ENCODE measurements at places on chromosomes 16 and 17. TPM values are rescaled to one million over a fixed set of nuclear protein-coding genes. Genes with fewer than 3 reads are reported as not detected.

DNA sequence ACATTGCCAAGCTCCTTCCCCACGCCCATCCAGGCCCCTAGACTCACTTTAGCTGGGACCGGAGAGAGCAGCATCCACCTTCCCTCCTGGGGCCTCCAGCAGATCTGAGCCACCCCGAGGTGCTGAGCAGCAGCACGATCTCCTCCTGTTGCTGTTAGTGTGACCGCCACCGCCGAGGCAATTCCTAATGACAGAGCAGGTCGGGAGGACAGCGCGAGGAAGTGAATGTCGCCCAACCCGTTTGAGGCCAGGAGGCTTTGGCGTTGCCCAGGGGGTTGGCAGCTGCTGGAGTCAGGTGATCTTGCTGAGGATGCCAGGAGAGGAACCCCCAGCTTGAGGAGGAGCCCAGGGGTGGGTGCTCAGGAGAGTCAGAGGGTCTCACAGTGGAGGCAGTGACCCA, at the start of gene RNF222:
Gene RNF222, minus strand, starts transcription at position 192 of the 400 bp plus-strand sequence. CDS start 4,366 bp downstream, outside the sequence.
- no peak for DNase-seq

DNA sequence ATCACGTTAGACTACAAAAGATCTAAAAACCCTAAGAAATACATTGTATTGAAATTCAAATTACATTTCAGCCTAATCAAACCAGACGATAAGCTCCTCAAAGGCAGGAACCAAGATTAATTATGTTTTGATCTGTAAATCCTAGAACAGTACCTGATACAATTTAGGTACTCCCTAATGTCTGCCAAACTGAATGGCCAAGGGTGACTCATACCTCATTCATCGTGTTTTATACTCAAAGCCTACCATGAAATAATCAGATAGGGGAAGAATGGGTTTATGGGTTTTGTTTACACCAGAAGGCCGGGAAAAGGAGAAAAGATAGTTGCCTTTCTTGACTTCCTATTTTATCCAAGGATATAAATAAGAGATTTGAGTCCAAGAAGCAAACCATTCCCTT, 19.3 kb downstream of the MMD start:
- DNase-seq, result no peak

Gene DECR2
- total RNA-seq, result 5.1 TPM

GRCh38 chr17:50903604-50904517, 37.7 kb upstream of the TOB1 start:
- peak; percentile 64 for DNase-seq

DNA sequence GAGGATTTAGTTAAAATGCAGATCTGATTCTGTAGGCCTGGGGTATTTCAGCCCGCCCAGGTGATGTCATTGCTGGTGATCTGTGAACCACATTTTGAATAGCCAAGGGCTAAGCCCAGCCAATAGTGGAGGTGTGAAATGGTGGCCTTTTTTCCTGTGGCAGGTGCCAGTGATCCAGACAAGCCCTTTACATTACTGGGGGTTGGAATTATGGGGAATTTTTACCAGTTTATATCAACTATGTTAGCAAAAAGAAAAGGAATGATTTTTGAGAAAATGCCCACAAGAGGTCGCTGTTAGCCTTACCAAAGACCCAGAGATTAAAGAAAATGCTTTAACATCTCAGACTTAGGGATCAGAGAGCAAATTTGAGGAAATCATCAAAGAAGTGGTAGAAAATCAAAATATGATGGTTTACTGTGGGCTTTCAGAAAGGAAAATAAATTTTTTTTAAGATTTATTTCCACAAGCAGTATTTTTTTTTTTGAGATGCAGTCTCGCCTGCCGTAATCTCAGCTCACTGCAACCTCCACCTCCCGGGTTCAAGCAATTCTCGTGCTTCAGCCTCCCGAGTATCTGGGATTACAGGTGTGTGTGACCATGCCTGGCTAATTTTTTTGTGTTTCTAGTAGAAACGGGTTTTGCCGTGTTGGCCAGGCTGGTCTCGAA, 3.9 kb downstream of the VPS35L start:
- DNase-seq, result peak; percentile 52

Gene RMI2
- 1.8 TPM for total RNA-seq

Gene NPIPA3
- 2.5 TPM for total RNA-seq

- no peak for DNase-seq
These were observed 5.6 kb downstream of the CIAO3 start for GRCh38 chr16:734981-735881.

GRCh38 chr17:47821424-47822391, at the start of gene OSBPL7:
OSBPL7 (minus strand) TSS chr17:47821794; CDS start chr17:47820278, 1,516 bp downstream.
- peak; percentile 88 for DNase-seq

DNA sequence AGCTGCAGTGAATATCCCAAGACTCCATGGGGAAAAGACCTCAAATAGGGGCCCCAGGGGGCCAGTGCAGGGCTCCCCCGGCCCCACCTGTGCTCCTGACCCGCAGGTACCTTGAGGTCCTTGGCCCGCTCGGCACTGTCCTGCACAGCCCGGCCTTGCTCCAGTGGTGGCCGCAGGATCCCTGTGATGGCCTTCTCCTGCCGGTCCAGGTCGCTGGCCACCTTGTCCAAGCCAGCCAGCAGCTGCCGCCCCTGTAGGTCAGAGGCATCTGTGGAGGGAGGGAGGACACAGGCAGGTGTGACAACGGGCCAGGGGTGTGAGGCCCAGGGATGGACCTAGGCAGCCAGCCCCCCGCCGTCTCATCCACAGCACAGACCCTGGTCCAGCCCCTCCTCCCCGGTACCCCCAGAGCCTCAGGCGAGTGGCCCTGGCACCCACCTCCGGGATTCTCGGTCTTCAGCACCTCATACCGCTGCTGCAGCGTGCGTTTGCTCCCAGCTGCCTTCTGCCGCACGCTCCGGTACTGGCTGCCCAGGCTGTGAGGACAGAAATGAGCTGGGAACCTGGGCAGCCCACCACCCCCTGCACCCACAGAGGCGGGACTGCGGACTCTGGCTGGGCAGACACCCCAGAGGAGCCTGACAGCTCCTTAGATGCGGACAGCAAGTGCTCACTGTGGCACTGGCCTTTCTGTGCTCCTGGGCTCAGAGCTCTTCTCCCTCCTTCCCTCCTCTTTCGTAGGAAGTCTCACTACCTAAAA, 43.7 kb downstream of the PPL start:
- no peak for DNase-seq

Gene RAD51D
- 21.5 TPM for total RNA-seq

Gene KSR1
- 33.2 TPM for total RNA-seq

Gene LPO
- total RNA-seq, result not detected

- DNase-seq, result no peak
These were observed 443.0 kb upstream of the CCL2 start for GRCh38 chr17:33811984-33812577.

DNA sequence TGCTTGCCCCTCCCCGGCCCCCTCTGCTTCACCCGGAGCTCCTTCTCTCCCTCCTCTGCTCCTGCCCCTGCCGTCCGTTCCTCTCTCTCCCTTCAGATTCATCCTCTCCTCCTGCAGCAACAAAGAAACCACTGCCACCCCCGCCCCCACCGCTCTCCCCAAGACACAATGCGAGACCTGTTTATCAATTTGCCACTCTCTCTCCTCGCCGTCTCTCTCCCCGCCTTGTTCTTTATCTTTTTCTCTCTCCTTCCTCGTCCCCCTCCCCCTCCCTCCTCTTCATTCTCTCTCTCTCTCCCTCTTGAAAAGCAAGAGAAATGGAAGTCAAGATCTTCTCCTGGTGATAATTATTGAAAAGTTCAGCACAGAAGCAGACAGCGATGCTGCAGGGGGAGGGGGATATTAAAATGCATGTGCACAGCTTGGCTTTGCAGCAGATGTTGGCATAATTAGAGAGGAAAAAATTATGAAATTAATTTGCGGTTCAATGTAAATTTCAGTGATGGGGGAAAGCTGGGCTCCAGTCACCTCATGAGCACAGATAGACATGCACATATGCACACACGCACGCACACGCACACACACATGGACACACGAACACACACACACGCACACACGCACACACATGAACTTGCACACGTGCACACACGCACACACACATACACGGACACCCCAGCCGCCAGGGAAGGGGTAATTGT, 58.1 kb upstream of the CBFA2T3 start:
- DNase-seq, result no peak

DNA sequence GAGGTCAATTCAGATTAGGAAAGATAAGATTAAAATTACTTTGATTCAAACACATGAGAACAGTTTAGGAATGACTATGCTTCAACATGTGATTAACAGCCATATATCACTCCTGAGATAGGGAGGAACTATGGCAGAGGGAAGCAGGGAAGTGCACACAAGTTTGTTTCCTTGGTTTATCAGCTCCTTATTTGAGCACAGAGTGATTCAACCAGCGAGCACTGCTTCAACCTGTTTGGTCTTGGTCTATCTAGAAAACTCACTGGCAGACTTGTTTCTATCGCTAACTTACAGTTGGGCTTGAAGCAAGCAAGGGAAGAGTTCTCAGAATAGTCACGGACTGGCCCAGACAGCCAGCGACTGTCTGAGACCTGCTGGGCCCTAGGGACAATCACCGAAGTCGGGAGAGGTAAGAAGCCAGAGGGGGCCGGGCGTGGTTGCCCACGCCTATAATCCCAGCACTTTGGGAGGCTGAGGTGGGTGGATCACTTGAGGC, 23.5 kb downstream of the TUBG1 start:
- no peak for DNase-seq

DNA sequence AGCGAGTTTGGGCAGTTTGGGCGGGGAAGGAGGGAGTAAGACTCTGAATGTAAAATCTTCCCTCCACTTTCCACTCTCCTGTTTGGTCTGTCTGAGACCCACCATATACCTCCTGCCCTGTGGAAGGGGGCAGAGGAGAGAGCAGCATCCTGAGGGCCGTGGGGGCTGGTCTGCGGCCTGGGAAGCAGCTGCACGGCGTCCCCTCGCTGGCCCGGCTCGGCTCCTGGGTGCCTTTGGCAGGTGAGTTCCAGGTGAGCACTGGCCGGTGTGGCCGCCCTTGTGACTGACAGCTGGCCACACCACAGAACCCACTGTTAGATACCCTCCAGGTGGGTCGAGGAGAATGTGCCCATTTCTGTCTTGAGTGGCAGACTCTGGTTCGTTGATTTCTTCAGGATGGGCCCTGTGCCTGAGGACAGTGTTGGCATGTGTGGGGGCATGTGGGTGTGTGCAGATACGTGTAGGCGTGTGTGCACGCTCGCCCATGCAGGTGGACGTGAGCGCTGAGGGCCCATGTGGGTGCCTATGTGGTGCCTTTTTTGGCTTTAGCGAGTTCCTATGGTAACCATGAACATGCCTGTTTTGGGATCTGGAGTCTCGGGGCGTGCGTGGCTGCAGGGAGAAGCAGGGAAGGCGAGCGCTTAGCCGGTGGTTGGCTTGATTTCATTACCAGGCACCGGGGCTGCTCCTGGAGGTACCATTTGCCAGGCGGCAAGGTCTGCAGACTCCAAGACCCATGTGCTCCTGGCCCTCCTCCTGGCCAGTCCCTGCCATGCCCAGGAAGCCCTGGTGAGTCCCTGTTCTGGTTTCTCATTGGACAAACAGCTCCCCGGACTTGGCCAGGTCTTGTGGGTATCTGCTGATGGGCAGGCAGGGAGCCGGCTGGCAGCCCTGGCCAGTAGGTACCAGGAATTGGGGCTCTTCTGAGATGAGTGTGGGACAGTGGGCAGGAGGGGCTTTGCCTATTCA, 12.4 kb downstream of the RAP1GAP2 start:
- DNase-seq, result no peak

GRCh38 chr17:41925991-41926590, 4.3 kb upstream of the ODAD4 start:
- no peak for DNase-seq

Gene HEATR9
- 2.6 TPM for total RNA-seq

DNA sequence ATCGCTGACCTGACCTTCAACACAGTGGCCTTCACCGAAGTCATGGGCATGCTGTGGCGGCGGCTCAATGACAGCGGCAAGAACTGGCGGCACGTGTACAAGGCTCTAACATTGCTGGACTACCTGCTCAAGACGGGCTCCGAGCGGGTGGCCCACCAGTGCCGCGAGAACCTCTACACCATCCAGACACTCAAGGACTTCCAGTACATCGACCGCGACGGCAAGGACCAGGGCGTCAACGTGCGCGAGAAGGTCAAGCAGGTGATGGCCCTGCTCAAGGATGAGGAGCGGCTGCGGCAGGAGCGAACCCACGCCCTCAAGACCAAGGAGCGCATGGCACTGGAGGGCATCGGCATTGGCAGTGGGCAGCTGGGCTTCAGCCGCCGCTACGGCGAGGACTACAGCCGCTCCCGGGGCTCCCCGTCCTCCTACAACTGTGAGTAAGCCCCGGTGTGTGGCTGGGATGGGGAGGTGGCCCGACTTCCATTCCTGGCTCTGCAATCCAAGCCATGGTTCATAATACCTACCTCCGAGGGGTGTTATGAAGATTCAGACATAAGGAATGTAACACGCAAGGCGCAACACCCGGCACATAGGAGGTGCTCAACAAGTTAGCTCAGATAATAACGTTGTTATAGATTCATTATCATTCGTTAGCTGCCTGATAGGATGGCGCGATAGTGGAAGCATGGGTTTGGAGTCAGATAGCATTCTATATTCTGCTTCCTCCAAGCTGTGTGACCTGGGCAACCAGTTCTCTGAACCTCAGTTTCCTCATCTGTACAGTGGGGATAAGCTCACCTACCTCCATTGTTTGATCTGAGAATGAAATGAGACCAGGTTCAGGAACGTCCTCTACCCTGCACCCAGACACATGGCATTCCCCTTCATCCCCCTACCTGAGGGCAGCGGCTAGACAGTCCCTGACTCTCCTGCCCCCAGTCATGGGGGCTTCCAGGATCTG, 4.4 kb downstream of the EPN3 start:
- DNase-seq, result peak; percentile 5

GRCh38 chr16:22189473-22190080, 16.5 kb upstream of the EEF2K start:
- DNase-seq, result no peak

Gene CACNA1H
- total RNA-seq, result 2.0 TPM

GRCh38 chr17:49575679-49576087, at the start of gene NXPH3:
NXPH3 (plus strand) TSS chr17:49575871; CDS start chr17:49576220, 349 bp downstream.
- peak; percentile 60 for DNase-seq

All from CD4-positive, alpha-beta memory T cell (primary cell).